ENCODE measurements at places on chromosomes 4 and X.

GRCh38 chrX:50594788-50595187 is 124.2 kb upstream of the DGKK start:
- DNase-seq = no peak

GRCh38 chr4:121799208-121799823 is 1.8 kb upstream of the EXOSC9 start:
- no peak for DNase-seq

DNA sequence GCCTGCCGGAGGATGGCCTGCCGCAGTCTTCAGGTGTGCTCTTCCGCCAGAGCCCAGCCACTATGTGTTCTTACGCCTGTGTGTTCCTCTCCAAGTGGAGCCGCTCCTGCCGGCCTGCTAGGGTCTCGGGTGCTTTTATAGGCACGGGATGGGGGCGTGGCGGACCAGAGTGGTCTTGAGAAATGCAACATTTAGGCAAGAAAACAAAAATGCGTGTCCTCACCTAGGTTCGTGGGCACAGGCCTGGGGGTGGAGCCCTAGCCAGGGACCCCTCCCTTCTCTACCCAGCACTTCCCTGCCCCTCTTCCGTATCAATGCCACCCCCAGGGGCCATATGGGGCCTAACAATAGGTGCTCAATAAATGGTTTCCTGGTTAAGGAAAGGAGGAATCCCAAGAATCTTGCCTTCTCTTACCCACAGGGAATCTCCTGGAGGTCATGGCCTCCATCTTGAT is 34.4 kb upstream of the LRBA start:
- DNase-seq = no peak

DNA sequence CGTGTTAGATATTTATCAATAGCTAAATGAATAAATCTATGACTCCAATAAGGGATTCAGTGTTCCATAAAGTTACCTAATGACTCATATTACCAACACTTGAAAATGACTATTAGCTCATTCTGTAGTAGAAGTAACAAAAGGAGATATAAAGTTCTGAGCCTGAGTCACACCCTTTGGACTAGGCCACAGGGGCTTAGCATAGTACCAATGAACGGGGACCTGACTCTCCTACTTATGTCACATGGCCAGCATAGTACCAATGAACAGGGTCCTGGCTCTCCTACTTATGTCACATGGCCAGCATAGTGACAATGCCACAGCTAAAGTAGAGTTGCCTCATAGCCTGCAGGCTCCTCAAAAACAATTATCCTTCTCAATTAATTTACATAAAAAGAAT is 43.7 kb downstream of the MAGEB16 start:
- DNase-seq = no peak

GRCh38 chr4:37794056-37794455 is 32.4 kb upstream of the PGM2 start:
- DNase-seq = no peak
